ENCODE measurements at places on chromosomes 2 and 18. TPM values are rescaled to one million over a fixed set of nuclear protein-coding genes. Genes with fewer than 3 reads are reported as not detected.

Gene ITGB6
- 0.38 TPM for total RNA-seq

Gene HTR2B
- total RNA-seq = not detected

Gene TMEM185B
- total RNA-seq = 25.2 TPM

- no peak for DNase-seq
These were observed 58.3 kb downstream of the HPCAL1 start for GRCh38 chr2:10360850-10361588.

GRCh38 chr2:19020144-19021099 lies 338.0 kb downstream of the OSR1 start:
- DNase-seq = no peak

GRCh38 chr2:182245963-182246362 lies 180.9 kb downstream of the PDE1A start:
- DNase-seq = no peak

Gene IL36RN
- total RNA-seq = not detected

GRCh38 chr18:37653618-37654017 lies 88.0 kb upstream of the CELF4 start:
- no peak for DNase-seq

DNA sequence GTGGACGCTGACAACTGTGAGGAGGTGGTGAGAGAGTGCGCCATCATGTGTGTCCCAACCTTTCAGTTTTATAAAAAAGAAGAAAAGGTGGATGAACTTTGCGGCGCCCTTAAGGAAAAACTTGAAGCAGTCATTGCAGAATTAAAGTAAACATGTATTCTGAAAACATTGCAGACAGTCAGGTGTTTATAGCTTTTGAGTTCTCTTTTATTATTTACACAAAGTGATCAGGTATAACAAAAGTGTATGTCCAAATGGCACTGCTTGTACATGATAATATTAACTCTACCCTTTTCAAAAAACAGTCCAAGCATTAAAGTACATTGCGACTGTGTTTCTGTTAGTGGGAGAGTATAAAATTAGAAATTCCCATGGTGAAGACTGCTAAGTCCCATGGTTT lies 2.2 kb downstream of the TXNDC2 start:
- no peak for DNase-seq

Gene UGT1A5
- not detected for total RNA-seq

DNA sequence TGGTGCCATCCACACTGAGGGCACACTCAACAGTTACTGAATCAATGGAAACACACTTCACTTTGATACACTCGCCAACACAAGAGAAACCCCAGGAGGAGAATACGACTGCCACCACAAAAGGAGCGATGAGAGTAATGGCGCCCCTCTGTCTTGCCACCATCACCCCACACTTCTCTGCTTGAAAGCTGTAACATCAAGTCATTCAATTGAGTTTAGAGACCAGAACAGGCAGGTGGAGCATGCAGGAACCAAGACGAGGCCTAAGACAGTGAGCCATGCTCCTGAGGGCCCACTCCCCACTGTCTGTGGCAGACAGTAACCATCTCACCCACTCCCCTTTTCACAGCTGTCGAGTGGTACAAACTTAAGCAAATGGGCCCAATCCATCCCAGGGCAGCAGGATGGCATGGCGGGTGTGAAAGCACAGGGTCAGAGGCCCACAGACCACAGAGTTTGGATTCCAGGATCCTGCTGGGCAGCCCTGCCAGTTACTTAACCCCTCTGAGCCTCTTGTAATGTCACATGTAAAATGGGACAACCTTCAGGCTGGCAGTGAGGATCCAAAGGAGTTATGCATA lies 101.9 kb downstream of the TNS1 start:
- DNase-seq = no peak

GRCh38 chr2:46901611-46902010 lies 14.0 kb downstream of the MCFD2 start:
- DNase-seq = no peak

- no peak for DNase-seq
These were observed 191.8 kb upstream of the RBBP8 start for GRCh38 chr18:22741318-22741717.

Gene SERPINB3
- total RNA-seq = not detected

GRCh38 chr18:4024702-4025101 lies 430.4 kb downstream of the DLGAP1 start:
- DNase-seq = no peak

GRCh38 chr2:16321872-16322271 lies 343.8 kb downstream of the CYRIA start:
- DNase-seq = no peak

DNA sequence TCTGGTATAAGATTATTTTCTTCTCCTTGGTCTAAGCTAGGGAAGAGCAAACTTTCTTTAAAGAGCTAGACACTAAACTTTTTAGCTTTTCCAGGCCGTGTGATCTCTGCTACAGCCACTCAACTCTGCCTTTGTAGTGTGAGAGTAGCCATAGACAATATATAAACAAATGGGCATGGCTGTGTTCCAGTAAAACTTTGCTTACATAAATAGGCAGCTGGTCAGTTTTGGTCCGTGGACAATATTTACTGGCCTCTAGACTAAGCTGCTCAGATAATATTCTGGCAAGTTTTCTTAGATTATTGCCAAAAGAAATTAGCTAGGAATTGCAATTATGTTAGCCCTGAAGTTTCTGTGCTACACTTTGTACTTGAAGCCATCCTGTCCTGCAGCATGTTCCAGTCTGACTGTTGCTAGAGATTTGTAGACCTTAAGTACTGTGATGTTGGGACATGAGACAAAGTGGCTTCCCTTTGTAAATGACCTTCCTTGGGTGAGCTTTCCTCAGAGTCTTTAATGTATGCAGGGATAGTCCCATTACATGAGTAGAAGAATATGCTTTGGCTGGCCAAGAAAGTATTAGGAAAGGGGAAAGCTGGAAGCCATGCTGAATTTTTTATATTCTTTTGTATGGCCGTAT lies 126.9 kb downstream of the SOX11 start:
- no peak for DNase-seq

- DNase-seq = no peak
These were observed 8.7 kb downstream of the FAM178B start for GRCh38 chr2:96977631-96978195.
